ENCODE measurements at places on chromosomes 11 and 22. TPM values are rescaled to one million over a fixed set of nuclear protein-coding genes. Genes with fewer than 3 reads are reported as not detected.

GRCh38 chr11:108994887-108995286 is 330.0 kb downstream of the DDX10 start:
- no peak for DNase-seq

DNA sequence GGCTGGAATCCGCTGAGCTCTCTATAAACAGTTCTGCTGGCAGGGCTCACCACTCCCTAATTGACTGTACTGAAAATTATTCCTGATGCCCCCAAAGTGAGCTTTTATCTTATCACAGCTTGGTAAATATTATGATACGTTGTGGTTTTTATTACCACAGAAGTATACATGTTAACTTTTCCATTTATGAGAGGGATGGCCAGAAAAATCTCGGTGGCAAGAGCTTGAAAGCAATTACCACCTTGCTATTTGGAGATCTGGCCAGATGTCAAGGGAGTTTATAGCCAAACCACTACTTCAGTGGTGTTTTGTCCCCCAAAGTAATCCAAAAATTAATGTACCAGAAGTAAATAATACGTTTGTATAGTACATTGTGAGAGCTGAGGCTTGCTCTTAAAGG is 75.4 kb upstream of the RCN1 start:
- DNase-seq: no peak

DNA sequence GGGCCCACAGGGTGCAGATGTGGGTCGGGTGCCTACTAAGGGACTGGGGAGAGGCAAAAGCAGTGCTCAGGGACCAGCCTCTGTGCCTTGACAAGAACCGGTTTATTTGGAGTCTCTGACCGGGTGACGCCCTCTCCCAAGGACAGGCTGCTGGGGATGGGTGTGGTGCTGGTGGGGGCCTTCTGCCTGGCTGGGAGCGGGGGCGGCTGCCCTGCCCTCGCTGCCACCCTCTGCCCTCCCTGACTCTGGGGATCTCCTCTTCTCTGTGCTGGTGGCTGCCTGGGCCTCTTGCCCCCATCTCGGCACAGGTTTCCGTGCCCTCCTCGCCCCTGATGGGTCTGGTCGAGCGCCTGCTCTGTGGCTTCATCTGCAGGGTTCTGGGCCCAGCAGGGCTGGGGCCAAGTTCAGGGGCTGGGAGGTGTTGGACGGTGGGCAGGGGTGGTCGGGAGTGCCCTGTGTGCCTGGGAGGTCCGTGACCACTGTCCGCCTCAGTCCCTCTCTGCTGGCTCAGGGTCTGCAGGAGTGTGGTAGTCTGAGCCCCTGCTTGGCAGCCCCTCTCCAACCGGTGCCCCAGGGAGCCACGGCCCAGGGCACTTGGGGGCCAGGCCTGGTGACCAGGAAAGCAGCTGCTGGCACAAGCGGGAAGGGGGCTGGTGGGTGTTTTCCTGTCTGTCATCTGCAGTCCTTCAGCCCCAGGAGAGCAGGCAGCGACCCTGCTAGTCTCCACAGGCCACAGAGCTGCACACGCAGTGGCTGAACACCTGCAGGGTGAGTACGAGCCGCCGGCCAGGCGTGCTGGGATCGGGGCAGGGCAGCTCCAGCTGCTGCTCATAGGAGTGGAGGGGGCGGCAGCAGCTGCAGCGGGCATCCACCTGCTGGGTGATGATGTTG is 23.5 kb downstream of the MUC6 start:
- no peak for DNase-seq

DNA sequence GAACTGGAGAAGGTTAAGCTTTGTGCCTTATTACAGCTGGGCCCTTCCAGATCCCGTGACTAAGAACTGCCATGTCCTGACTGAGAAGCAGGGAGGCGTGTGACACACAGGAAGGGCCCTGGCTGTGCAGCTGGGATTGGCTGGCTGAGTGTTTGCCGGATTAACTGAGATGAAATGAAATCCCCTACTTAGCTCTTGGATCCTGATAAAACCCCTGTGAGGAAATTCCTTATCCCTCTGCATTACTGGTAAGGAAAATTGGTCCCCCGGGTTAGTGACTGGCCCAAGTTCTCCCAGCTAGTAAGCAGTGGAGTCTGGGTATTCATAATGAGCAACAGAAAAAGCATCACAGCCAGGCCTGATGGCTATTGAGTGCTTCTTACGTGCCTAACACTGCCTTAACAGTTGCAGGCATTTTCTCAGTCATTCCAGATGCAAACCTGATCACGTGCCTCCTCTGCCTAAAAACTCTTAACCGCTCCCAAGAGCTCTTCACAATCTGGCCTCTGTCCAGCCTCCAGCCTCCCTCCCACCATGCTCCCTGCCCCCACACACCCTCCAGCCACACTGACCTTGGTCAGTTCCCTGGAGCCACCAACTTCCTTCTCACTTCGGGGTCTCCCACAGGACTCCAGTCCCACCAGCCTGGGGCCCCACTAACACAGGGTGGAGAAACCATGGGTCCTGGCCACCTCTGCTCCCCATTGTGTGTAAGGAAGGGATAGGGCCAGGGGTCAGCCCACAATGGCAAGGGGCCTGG is 37.8 kb downstream of the ARRB1 start:
- DNase-seq: no peak

DNA sequence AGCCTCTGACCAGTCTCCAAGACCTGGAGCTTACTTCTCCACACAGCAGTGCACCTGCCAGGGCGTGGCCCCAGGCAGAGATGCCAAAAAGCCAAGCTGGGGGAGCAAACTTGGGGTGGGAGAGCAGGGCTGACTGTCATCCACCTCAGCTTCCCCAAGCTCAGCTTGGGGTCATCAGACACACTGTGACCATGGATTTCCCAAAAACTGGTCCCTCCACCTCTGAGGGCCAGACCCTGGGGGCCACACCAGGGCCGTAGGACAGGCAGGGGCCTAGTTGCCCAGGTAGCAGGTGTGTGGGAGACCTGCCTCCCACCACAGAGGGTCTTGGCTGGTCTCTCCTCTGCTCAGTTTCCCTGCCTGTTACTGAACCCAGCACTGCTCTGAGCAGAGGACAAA is 30.6 kb downstream of the ARVCF start:
- DNase-seq: no peak

DNA sequence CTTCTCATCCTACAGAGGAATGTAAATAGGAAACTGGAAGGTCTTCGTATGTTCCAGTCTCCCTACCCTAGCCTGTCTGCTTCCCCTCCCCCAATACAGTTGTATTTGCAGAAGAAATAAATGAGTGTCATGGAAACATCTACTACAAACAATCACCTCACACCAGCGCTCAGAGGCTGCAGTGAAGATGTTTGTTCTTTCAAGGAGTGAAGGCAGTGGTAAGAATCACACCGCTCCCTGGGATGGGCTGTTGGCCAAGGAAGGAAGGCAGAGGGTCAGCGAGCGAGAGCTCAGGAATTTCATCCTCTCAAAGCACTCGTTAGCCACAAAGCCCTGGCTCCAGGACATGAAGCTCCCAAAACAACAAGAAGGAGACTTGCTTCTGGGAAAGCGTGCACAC is 1.1 kb upstream of the IGSF9B start:
- DNase-seq: peak; percentile 22

- DNase-seq: no peak
Observed at GRCh38 chr22:37496651-37497050, 10.5 kb upstream of the MFNG start.

DNA sequence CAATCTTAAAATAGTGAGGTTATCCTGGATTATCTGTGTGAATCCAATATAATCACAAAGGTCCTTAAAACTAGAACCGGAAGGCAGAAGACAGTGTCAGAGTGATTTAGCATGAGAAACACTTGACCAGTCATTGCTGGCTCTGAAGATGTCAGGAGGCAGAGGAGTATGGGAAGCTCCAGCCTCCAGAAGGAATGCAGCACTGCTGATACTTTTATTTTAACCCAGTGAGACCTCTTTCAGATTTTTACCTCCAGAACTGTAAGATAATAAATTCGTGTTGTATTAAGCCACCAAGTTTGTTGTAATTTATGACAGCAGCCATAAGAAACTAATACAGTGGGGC is 134.4 kb upstream of the ZC3H12C start:
- no peak for DNase-seq

- DNase-seq: peak; percentile 11
Observed at GRCh38 chr22:31212783-31213629, 908 bp downstream of the LIMK2 start.

DNA sequence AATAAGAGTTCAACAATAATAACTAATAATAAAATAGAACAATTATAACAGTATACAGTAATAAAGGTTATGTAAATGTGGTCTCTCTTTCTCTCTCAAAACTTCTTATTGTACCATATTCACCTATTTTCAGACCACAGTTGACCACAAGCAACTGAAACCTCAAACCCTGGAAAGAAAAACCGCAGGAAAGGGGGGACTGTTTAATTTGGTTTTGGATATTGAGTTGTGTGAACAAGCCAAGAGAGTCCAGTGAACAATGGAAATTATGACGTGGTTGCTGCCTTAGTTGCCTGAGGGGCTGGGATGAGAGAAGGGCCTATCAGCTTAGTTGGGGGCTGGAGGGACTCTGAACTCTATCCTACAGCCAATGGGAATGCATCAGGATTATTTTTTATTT is 178.7 kb upstream of the POU2AF2 start:
- no peak for DNase-seq

DNA sequence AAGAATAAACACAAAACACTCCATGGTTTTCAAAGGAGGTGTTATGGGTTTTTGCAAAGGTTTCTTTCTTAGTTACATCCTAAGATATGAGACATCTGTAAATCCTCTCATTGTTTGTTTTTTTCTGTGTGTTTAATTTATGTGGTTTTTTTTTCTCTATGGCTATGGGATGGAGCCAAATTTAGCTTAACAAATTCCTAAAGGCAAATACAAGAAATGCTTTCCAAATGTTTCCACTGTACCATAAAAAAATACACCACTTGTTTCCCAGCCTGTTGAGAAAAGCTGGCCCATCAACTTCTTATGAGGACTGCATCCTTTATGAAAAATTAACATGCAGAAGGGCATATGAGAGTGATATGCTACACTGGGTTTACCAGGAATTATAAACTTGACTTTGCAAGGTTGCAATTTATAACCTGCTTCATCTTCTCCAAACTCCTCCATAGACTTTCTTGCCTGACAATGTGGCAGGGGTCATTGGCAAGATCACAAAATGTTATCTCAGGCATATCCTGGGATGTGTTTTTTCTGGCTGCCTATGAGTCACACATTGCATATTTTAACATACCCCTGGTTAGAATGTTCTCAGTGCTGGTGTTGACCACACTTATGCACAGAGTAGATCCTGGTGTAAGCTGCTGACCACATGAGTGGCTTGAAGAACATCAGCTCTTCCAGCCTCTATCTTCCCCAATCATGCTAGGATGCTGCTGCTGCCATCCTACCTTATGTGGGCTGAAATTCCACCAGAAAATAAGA is 137.6 kb upstream of the TTC12 start:
- DNase-seq: no peak

- no peak for DNase-seq
Observed at GRCh38 chr11:1091332-1092083, 16.8 kb downstream of the MUC2 start.

GRCh38 chr11:118366287-118366686 is 6.9 kb downstream of the UBE4A start:
- no peak for DNase-seq

GRCh38 chr11:99693941-99694492 is 673.3 kb downstream of the CNTN5 start:
- DNase-seq: no peak

GRCh38 chr11:22079133-22079872 is 113.6 kb upstream of the ANO5 start:
- DNase-seq: no peak

- DNase-seq: no peak
Observed at GRCh38 chr11:2379466-2380174, 2.5 kb downstream of the CD81 start.

- DNase-seq: no peak
Observed at GRCh38 chr11:115918576-115918975, 414.4 kb upstream of the CADM1 start.

GRCh38 chr11:45676522-45677095 is 11.2 kb upstream of the CHST1 start:
- DNase-seq: no peak

- no peak for DNase-seq
Observed at GRCh38 chr11:71396548-71397123, 51.6 kb downstream of the DHCR7 start.

- no peak for DNase-seq
Observed at GRCh38 chr22:49132009-49132408, 695.7 kb downstream of the BRD1 start.

DNA sequence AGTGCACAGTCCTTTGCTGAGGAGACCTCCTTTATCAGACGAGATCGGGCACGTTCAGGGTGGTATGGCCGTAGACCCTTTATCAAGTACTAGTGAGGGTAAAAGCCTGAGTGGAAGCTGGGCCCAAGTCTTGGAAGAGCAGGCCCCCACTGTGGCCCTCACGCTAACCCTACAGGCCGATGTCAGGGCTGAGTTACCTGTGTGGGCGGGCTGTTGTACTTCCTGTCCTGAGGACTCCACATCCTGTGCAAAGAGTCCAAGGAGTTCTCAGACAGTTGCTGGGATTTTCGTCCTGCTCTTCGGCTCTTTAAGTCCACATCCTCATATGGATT is 34.9 kb downstream of the RPL27A start:
- DNase-seq: no peak

- DNase-seq: no peak
Observed at GRCh38 chr11:125745979-125746378, at the start of gene PATE1. Gene PATE1 (plus strand): TSS chr11:125746279. CDS start chr11:125746305, 26 bp downstream.

DNA sequence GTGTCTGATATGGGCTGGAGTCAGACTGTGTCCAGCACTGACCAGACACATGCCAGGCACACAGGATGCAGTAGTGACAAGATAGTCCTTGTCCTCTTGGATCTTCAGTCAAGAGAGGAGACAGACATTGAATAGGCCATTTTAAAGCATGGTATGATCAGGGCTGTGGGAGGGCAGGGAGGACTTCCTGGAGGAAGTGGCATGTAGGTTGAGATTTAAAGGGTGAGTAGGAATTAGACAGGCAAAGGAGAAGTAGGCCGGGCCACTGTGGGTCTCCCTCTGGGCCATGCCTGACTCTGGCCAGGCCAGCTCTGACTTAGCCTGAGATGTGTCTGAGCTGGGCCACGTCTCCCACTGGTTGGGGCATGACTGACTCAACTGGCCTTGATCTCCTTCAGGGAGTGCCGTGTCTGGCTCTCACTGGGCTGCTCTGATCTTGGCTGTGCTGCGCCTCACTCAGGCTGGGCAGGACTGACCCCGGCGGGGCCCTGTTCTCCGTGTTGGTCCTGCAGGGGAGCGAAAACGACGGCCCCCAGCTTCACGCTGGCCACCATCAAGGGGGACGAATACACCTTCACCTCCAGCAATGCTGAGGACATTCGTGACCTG is 71.2 kb downstream of the MYO7A start:
- DNase-seq: no peak

The CLDN25 gene
- not detected for total RNA-seq

The PRSS23 gene
- total RNA-seq: 2.3 TPM

The EMID1 gene
- total RNA-seq: not detected

The SBF2 gene
- 11.0 TPM for total RNA-seq

The FGF19 gene
- total RNA-seq: not detected

The USH1C gene
- not detected for total RNA-seq

The CYTH4 gene
- 33.4 TPM for total RNA-seq

The CNTN5 gene
- not detected for total RNA-seq

The PARVA gene
- total RNA-seq: not detected

The GAL gene
- total RNA-seq: 2.2 TPM

The MPPED2 gene
- 0.63 TPM for total RNA-seq

The PATE4 gene
- total RNA-seq: not detected

The LUZP2 gene
- not detected for total RNA-seq

The FXYD6 gene
- not detected for total RNA-seq

The MRGPRX4 gene
- total RNA-seq: not detected
